ENCODE measurements at places on chromosomes 12 and 14.

GRCh38 chr14:53295372-53295771, 142.2 kb upstream of the DDHD1 start:
- DNase-seq = no peak

DNA sequence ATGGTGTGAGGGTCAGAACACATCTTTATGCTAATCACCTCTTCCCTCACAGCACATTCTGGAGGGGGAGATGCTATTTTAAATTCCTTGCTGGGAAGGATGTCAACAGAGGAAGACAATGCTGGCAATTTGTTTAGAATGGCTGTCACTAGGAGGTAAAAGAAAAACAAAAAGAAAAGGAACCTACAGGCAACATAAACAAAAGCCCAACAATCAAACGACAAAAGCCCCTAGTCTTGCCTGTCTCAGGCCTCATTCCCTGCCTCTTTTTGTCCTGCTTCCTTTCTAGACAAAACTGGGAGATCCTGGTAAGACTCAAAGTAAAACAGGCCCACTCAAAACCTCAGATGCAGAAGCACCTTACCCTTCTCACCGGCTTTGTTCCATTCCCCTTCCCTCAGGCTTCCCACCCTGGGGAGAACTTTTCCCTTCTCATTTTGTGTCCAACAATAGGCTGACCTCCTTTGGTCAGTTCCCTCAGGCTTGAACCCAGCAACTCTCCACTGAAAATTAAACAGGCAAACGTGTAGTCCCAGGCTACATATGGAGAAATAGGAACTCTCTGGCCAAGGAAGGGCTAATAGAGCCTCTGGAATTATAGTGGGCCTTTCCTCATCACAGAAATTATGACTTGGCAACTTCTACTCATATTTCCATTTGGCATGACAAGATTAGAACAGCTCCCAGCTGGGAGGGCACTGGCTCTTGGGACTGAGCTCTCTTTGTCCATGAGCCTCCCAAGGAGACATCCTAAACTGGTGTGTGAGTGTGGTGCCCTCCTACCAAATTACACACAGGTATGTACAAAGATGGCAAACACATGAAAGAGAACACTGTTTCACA, 193.0 kb downstream of the MON2 start:
- no peak for DNase-seq

GRCh38 chr14:88825503-88825902, 1.1 kb downstream of the TTC8 start:
- no peak for DNase-seq

DNA sequence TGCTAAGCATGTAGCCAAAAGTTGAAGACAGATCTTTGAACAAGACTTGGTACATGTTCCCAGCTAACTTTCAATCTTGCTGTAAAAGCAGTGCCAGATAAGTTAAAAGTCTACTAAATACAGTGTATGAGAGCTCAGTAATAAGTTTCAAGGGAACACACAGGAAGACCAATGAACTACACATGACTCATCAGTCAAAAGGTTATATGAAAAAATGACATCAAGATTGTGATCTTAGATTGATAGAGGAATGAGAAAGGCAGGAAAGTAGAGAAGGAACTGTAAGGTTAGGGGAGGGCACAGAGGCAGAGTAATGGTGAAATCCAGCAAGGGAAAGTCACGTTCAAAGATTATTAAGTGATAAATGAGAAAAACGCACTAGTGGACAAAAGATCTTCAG, 249.9 kb upstream of the FLRT2 start:
- DNase-seq = no peak

DNA sequence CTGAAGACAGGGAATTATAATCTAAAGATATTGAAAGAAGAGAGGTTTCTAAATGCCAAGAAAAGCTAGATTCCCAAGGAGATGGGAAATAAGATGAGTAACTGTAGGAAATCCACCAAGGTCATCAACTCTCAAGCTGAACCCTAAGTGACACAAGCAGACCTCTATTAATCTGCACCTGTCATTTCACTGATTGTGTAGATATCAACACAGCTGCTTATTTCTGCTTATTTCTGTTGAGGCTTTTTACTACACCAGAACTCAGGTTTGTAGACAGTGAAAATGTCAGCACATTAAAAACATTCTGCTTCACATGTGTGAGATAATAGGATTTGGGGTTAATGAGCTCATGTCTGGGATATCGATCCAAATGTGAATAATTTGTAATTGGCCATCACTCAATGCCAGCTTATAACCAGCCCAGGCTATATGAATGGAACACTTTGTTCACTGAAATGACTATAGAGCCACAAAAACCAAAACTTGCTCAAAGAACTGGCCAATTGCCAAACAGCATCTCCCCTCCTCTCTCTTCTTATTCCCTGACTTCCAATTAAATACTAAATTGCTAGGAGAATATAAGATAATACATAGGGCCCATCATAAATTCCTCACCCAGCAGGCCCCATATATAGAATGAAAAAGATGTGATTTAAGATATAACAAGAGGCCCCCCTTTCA, 188.7 kb upstream of the ARID2 start:
- no peak for DNase-seq

DNA sequence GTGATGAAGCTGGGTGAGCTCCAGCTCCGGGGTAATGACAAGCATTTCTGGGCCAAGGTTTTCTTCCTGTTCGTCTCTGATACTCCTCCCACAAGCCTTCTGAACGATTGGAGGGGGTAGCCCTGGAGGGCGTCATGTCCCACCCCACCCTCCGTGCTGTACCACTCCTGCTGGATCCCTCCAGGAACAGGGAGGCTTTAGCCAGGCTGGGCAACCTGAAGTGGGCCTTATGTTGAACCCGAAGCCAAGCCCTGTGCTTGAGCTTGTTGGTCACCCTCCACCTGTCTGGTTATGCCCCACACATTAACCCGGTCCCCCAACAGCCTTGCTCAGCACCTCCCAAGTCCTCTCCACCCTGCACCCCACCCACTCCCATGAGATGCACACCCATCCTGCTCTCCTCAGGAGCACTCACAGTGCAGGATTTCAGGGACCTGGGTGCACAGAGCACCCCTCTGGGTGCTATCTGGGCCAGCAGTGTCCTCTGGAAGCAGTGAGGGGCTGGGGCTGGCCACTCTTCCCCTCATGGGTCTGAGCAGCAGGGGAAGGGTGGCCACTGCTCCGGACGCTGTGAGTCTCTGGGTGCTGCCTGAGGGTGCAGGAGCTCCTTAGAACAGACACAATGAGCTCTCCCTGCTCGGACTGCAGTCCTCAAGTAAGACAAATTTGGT, 6.8 kb upstream of the KRT83 start:
- DNase-seq = no peak

- no peak for DNase-seq
Observed at GRCh38 chr12:64053117-64053516, 169.0 kb downstream of the KICS2 start.

DNA sequence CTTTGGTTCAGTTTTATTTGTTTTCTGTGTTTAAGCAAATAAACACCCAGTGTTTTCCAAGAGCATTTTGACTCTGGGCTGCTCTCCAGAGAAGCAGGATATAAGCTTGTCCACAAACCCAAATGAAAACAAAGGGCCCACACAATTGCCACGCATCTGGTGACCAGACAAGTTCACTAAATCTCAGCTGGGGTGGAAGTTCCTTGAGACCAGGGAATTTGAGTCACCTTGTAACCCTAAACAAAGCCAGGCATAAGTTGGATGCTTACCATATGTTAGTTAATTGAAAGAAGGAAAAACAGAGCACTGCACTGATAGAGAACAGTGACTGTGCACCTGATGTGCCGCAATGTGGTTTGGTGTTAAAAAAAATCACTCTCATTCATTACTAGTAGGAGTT, 1.6 kb upstream of the TXNRD1 start:
- DNase-seq = no peak

DNA sequence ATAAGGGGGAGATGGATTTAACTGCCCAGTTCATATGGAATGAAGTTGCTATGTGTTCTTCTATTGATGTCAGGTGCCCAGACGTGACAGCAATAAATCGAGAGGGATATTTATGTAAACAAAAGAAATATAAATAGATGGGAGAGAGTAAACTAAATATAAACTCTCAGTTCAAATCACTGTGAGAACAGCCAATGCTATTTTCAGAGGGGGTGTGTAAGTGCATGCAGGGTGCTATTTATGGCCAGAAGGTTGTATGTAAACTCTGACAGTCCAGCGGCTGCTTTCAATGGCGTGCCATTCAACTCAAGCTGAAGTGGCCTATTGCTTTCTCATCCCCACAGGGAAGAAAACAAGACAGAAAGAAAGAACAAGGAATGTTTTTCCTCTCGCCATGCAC, 127.2 kb downstream of the KCNA5 start:
- no peak for DNase-seq

DNA sequence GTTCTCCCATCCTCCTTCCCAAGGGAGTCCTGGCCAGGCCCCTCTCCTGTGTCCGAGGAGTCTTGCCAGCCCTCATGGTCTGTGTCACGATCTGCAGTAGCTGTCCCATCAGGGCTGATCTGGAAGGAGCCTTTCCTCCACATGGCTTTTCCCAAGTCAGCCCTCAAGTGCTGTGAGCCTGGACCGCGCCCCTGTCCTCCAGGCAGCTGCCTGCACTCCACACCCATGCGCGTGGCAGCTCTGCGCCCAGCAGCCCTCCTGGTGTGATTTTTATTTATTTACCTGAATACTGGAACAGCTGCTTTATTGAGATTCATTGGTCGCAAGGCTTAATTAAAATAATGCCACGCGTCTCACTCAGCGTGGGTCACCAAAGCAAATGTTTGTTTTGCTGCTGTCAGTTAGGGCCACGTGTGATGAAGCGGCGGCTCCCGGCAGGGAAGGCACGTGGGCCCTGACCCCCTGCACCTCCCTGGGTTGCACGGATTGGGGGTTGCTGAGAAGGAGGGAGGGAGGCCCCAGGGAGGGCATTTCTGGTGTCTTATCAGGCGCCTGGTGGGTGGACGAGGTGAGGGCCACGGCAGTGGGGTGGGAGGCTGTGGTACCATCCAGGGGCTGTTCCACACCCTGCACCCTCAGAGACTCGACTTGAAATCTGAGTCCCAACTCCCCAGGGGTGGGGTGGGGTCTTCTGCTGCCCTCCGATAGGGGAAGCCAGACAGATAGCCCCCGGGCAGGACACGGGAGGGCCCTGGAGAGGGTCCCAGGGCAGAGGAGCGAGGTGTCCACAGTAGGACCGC, 206.3 kb upstream of the C14orf180 start:
- DNase-seq = no peak

All from SIG-M5 (cell line).